ENCODE measurements at places on chromosomes 5 and 9. TPM values are rescaled to one million over a fixed set of nuclear protein-coding genes. Genes with fewer than 3 reads are reported as not detected.

IGIP gene
- total RNA-seq, result 1.6 TPM

GRCh38 chr9:111038331-111039230 is at the start of gene LPAR1:
TSS of gene LPAR1 (minus strand) at chr9:111038470. CDS start at chr9:110972117, 66,353 bp downstream.
- no peak for DNase-seq

GABRA6 gene
- total RNA-seq, result not detected

TYRP1 gene
- total RNA-seq, result not detected

SHOC1 gene
- not detected for total RNA-seq

DNA sequence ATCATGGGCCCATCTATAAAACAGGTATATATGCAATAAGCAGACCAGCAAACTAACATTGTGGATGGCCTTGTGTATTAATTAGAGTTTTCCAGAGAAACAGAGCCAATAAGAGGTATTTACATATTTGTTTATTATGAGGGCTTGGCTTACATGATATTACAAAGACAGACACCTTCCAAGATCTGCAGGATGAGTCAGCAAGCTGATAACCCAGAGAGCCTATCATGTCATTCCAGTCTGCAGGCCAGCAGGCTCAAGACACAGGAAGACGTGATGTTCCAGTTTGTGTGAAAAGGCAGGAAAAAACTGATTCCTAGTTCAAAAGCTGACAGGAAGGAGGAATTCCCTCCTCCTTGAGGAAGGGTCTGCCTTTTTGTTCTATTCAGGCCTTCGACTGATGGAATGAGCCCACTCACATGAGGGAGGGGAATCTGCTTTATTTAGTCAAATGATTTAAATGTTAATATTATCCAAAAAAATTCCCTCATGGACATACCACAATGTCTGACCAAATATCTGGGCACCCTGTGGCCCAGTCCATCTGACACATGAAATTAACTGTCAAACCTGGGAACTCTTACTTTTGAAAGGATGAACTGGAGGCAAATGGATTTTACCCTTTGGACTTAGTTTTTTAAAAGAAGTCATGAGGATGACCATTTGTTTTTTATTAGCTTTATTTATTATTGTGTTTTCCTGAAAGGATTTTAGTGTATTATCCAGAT is 161.2 kb upstream of the CHD1 start:
- no peak for DNase-seq

- no peak for DNase-seq
These were observed 31.4 kb upstream of the ERAP1 start for GRCh38 chr5:96839071-96839592.

GRCh38 chr5:6736524-6737042 is 23.4 kb downstream of the TENT4A start:
- no peak for DNase-seq

DNA sequence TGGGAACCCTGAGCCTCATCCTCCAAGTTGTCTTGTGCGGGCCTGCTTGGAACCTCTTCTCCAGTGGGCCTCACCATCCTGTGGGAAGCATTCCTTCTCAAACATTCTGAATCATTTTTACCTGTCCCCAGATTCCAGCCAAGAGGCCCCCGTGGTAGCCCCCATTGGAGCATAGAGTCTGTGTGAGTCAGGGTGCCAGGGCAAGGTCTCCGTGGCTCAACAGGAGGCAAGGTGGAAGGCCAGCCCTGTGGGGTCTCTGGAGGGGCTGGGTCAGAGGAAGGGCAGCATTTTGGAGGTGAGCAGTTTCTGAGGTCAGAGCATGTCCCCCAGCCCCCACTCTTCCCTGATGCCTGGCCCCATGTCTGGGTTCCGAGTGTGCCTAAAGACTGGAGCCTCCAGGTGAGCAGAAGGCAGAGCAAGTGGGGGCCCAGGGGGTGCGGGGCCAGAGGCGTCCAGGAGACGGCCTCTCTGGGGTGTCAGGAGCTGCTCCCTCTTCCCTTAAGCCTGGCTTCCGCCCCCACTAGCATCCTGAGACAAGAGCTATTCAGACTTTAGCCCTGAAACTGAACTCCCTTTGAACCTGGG is 2.1 kb downstream of the CACNA1B start:
- DNase-seq, result no peak

- DNase-seq, result no peak
These were observed 186.0 kb downstream of the NXNL2 start for GRCh38 chr9:88721025-88721424.

ZDHHC11 gene
- 3.6 TPM for total RNA-seq

- no peak for DNase-seq
These were observed 101.3 kb downstream of the FBXL7 start for GRCh38 chr5:15601274-15601673.

SPATA6L gene
- total RNA-seq, result 0.91 TPM

DNA sequence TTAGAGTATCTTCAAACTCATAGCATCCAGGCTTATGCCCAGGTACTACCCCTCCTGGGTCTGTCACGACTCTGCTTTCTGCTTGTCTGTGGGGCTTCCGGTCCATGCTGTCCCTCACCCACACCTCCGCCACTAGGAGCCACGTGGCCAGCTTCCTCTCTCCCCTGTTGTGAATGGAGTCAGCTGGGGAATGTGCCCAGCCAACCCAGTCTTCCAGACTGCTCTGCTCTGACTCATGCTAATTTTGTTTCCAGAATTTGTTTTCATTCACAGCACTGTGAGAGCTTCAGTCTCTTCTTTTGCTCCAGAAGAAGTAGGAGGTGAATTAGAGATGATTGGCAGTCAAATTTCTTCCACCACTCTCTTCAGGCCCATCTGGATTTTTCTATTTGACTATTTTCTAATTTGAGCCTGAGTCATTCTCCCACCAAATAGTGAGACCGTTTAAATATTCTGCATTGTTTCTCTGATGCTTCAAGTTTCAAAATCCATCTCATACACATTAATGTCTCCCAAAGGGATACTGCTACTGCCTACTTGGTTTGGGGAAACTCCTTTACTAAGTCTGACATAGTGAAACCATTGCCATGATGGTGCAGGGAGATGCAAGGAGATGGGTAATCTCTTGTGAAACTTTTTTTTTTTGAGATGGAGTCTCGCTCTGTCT is 424.1 kb upstream of the KIF2A start:
- no peak for DNase-seq

DNA sequence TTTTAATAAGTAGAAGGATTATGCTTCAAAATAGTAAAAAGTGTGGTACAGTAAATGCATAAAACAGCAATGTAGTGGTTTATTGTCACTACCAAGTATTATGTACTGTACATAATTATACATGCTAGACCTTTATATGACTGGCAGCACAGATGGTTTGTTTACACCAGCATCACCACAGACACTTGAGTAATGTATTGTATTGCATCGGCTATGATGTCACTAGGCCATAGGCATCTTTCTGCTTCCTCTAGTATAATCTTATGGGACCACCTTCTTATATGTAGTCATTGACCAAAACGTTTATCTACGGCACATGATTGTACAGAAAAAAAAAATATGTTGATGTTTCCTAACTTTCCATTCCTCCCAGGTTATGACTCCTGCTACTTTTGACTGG is 31.9 kb upstream of the SSBP2 start:
- no peak for DNase-seq

- DNase-seq, result no peak
These were observed 972.4 kb upstream of the ACO1 start for GRCh38 chr9:31412081-31412480.

GRCh38 chr5:69138766-69139165 is 28.2 kb upstream of the CCNB1 start:
- no peak for DNase-seq

DNA sequence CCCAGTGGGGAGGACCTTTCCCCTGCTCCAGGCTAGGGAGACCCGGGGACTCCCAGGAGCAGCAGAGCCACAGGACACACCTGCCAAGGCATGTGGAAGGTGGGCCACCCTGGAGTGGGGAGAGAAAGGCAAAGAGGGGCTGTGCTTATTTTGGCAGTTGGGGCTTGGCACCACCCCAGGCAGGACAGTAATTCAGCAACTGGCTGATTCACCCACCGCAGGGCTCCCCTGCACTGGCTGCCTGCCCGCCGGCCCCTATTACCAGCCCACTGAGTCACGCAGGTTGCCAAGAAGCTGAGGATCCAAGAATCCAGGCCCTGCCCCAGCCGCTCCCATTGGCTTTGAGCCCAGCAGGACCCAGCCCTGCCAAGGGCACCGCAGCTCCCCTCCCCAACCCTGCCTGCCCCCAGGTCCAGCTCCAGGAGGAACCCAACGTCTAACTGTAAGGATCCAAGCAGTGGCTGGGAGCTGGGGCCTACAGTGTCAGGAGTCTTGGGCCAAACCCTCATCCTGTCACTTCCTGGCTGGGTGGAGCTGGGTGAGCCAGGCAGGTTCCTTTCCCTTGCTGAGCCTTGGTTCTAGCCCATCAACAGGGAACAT is 14.2 kb upstream of the RALGDS start:
- peak; percentile 79 for DNase-seq

- no peak for DNase-seq
These were observed 124.0 kb downstream of the GNAQ start for GRCh38 chr9:77907585-77907984.

DNA sequence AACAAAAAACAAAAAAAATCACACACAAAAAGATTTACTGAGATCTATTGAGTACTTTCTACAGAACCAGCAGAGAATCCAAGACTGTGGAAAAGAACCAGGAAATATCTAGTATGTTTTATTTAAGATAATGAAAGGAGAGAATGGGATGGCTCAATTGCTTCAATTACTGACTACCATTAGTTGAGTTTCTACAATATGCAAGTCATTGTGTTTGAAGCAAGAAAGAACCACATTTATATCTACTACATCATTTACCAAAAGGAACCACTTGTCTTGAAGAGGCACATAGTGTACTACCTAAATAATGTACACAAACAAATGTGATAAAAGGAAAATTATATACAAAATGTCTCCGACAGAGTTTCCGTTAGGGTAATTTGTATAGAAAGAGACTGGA is 325.9 kb upstream of the TNC start:
- no peak for DNase-seq

GRCh38 chr5:163458778-163459385 is 1.0 kb downstream of the NUDCD2 start:
- no peak for DNase-seq

AQP3 gene
- total RNA-seq, result 7.2 TPM

DNA sequence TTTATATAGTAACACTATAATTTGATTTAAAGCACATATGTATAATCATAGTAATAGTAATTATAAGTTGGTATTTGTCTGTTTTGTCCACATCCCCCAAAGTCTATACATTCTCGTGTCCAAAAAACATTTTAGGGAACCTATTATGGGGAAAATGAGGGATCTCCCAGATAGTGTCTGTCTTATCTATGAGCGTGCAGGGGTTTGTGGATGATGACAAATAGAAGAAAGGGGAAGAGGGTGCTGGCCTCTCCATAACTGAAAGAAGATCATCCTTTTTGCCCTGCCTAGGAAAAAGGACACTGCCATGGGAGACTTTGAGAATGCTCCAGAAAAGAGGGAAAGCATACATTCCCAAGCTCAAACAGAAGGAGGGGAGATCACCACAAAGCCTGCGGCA is 45.3 kb downstream of the C5orf22 start:
- DNase-seq, result no peak

DNA sequence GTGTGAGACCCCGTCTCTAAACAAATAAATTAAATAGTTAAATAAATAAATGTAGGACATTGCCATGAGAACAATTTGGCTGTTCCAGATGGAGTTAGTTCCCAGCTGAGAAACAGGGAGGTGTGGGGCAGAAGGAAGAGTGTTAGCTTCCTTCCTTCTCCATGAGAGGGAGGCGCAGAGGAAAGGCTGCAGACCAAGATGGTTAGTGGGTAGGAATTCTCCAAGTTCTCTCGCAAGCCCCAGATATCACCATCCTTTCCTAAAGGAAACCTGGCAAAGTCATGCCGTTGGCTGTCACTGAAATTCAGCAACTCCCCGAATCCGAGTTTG is 33.1 kb upstream of the RAB14 start:
- DNase-seq, result no peak

OBP2B gene
- total RNA-seq, result not detected

FOXD4 gene
- not detected for total RNA-seq

DNA sequence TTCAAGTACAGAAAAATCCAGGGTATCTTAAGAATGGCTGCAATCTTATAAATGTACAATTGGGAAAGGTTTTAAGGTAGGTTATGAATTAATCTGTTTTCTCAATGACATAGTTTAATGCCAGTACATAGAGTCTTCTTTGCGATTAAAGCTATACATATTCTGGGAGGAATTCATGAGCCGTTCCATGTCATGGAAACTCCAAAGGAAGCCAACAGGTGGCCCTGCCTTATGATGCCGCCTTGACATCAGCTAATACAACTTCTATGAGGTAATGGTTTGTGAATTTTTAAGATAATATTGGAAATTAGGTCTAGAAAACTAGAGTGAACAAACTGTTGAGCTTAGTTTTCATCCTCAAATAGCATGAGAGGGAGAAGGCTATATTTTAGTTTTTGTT is 713.4 kb downstream of the EFNA5 start:
- no peak for DNase-seq

PCDHGA9 gene
- total RNA-seq, result not detected

TAF11L13 gene
- not detected for total RNA-seq

DNA sequence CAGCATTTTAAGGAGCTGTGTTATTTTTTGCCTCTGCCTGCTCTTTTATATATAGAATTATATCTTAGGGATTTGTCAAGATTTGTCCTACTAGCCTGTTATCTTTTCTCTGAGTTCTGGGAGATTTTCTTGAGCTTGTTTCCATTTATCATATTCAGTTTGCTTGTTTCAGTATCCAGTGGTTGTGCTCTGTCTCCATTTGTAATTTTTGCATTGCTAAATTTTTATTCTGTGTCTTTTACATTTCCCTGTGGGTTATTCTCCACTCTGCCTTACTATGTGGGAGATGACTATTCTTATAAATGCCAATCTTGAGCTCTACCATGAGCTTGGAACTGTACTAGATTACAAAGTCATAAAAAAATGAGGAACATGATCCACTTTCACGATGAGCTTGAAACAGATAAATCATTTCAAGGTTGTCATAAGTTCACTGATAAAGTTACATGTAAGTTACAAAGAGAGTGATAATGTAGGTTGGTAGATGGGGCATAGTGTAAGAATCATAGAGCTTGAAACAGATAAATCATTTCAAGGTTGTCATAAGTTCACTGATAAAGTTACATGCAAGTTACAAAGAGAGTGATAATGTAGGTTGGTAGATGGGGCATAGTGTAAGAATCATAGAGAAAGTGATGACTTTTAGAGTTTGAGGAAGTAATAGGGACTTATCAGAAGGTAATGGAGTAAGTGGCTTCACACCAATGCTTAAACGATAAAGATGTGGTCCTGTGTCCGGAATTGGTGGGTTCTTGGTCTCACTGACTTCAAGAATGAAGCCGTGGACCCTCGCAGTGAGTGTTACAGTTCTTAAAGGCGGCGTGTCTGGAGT is 287.3 kb downstream of the ADGRV1 start:
- no peak for DNase-seq

MVB12B gene
- 2.6 TPM for total RNA-seq
